ENCODE measurements at places on chromosomes 7 and 10. TPM values are rescaled to one million over a fixed set of nuclear protein-coding genes. Genes with fewer than 3 reads are reported as not detected.

Gene CYP3A4
- not detected for total RNA-seq

Gene LDB3
- total RNA-seq = 13.2 TPM

Gene PAPSS2
- 7.1 TPM for total RNA-seq

Gene PHYHIPL
- total RNA-seq = 0.82 TPM

Gene EPHA1
- total RNA-seq = 0.14 TPM

Gene FRAT1
- total RNA-seq = 5.2 TPM
